ENCODE measurements at places on chromosomes 3 and 15.

- no peak overlapping the region for H3K4me3 ChIP-seq
- no peaks in the 10 kb centered on the region for H3K27me3 ChIP-seq
- H3K36me3 ChIP-seq, result no peaks in the 10 kb centered on the region
Observed at GRCh38 chr3:13728487-13728886, 151.4 kb downstream of the WNT7A start.

DNA sequence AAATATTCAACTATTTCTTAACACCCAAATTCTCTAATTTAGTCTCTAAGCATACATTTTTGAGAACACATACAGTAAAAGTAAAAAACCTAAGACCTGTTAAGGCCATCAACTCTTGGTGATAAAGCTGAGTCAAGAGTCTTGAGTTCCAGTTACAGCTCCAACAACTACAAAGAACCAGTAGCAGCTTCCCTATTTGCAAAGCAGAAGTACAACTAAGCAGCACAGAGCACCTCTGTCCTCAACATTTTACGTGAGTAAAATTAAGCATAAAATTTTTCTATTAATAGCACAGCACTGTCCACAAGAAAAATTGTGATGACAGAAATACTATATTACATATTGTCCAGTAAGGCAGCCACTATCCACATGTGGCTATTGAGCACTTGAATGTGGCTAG lies 4.4 kb downstream of the PCOLCE2 start:
- H3K4me3 ChIP-seq, result no peak overlapping the region
- DNase-seq, result no peak
- no peaks in the 10 kb centered on the region for H3K27me3 ChIP-seq
- peaks cover 14% of the 10 kb centered on the region for H3K36me3 ChIP-seq
- H3K4me1 ChIP-seq, result peaks cover 8% of the 10 kb centered on the region
- H3K27ac ChIP-seq, result no peak overlapping the region

GRCh38 chr3:115551016-115551415 lies 72.3 kb upstream of the GAP43 start:
- no peaks in the 10 kb centered on the region for H3K4me1 ChIP-seq
- H3K36me3 ChIP-seq, result no peaks in the 10 kb centered on the region
- peaks cover 5% of the 10 kb centered on the region for H3K27me3 ChIP-seq
- no peak overlapping the region for H3K4me3 ChIP-seq

- no peaks in the 10 kb centered on the region for H3K36me3 ChIP-seq
- no peak overlapping the region for H3K27ac ChIP-seq
- no peak for DNase-seq
- H3K4me3 ChIP-seq, result no peak overlapping the region
- H3K27me3 ChIP-seq, result no peaks in the 10 kb centered on the region
Observed at GRCh38 chr3:191682961-191683360, 222.0 kb downstream of the PYDC2 start.

GRCh38 chr15:65819563-65819960 lies 27.5 kb upstream of the DENND4A start:
- no peaks in the 10 kb centered on the region for H3K36me3 ChIP-seq
- no peak overlapping the region for H3K27ac ChIP-seq
- DNase-seq, result peak; percentile 84
- no peaks in the 10 kb centered on the region for H3K27me3 ChIP-seq
- H3K4me1 ChIP-seq, result no peaks in the 10 kb centered on the region
- no peak overlapping the region for H3K4me3 ChIP-seq

- no peaks in the 10 kb centered on the region for H3K36me3 ChIP-seq
- DNase-seq, result no peak
- H3K4me3 ChIP-seq, result no peak overlapping the region
- H3K4me1 ChIP-seq, result no peaks in the 10 kb centered on the region
- H3K27me3 ChIP-seq, result no peaks in the 10 kb centered on the region
Observed at GRCh38 chr15:100448481-100448880, 80.3 kb downstream of the CERS3 start.

- H3K36me3 ChIP-seq, result no peaks in the 10 kb centered on the region
- no peak overlapping the region for H3K27ac ChIP-seq
- DNase-seq, result peak; percentile 33
- no peaks in the 10 kb centered on the region for H3K27me3 ChIP-seq
Observed at GRCh38 chr3:149454746-149455145, 19.8 kb upstream of the TM4SF4 start.

GRCh38 chr3:111601810-111602209 lies 6.7 kb upstream of the ZBED2 start:
- H3K27ac ChIP-seq, result no peak overlapping the region
- H3K4me1 ChIP-seq, result peaks cover 1% of the 10 kb centered on the region
- no peaks in the 10 kb centered on the region for H3K36me3 ChIP-seq
- no peak overlapping the region for H3K4me3 ChIP-seq

DNA sequence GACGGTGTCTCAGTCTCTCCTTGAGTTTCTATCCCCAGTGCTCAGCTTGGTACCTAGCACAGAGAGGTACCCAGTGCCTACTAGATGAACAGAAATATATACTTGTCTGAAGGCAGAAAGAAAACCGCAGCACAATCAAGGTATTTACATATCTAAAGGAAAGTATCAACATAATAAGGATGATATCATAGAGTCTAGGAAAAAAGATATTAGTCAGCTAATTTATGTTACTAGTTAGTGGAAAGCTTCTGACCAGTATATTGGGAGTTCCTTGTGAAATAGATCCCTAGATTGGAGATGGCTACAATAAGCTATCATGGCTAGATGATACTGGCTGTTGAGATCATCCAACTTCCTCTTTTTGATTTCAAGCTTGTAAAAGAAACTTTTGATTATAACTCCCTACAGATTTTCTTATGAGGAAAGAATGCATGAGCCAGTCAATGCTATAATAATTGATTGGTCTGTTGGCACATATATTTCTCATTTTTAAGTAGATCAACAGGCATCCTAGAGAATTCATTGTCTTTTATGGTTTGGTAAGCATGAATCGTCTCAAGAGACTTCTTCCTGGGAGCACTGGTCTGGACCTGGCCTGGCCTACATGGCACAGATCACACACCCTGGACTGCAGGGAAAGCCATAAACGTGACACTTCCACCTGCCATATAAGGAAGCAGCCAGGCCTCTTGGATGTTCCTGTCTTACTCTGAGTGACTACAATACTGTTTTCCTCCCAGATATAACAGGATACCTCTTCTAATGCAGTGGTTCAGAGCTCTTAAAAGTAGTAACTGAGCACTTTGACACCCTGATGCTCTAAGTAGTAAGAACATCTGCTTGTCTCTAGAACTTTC lies 60.7 kb downstream of the IMPG2 start:
- H3K36me3 ChIP-seq, result no peaks in the 10 kb centered on the region
- H3K27me3 ChIP-seq, result no peaks in the 10 kb centered on the region
- no peak overlapping the region for H3K4me3 ChIP-seq
- no peak overlapping the region for H3K27ac ChIP-seq
- no peak for DNase-seq

GRCh38 chr15:87213626-87214025 lies 1042.9 kb downstream of the NTRK3 start:
- no peak for DNase-seq
- no peaks in the 10 kb centered on the region for H3K36me3 ChIP-seq
- H3K27ac ChIP-seq, result no peak overlapping the region
- H3K27me3 ChIP-seq, result no peaks in the 10 kb centered on the region

DNA sequence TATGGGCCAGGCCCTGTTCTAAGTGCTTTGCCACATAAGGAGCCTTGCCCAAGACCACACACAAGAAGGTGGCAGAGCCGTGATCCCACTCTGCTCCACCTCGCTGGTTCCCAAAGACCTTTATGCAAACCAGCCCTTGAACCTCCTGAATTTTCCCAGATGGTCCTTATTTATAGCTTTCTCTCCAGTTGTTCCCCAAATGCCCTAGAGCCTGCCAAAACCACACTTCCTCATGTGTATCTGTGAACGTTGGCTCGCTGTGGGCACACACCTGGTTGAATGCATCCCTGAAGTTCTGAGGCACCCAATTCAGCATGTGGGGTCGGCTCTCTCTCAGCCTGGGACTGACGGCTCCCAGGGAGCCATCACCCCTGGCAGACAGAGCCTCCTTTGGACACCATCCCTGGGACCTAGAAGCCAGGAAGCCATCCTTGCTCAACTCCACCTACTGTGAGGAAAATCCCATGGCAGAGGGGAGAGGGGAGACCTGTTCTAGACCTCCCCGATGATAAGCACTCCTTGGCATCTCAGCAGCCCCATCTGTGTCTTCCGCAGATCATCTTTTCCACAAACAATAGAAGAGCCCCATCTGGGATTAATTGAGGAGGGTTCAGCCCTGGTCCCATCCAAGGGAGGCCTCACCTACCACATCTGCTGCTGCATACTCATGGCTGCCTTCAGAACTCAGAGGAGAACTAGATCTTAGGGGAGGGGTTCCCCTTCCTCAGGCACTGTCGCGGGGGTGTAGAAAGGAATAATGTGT lies 42.3 kb upstream of the LIMD1 start:
- no peaks in the 10 kb centered on the region for H3K27me3 ChIP-seq
- DNase-seq, result no peak
- peak overlapping the region; percentile 5 for H3K4me3 ChIP-seq
- H3K4me1 ChIP-seq, result peaks cover 55% of the 10 kb centered on the region
- peak overlapping the region; percentile 77 for H3K27ac ChIP-seq
- H3K36me3 ChIP-seq, result no peaks in the 10 kb centered on the region

DNA sequence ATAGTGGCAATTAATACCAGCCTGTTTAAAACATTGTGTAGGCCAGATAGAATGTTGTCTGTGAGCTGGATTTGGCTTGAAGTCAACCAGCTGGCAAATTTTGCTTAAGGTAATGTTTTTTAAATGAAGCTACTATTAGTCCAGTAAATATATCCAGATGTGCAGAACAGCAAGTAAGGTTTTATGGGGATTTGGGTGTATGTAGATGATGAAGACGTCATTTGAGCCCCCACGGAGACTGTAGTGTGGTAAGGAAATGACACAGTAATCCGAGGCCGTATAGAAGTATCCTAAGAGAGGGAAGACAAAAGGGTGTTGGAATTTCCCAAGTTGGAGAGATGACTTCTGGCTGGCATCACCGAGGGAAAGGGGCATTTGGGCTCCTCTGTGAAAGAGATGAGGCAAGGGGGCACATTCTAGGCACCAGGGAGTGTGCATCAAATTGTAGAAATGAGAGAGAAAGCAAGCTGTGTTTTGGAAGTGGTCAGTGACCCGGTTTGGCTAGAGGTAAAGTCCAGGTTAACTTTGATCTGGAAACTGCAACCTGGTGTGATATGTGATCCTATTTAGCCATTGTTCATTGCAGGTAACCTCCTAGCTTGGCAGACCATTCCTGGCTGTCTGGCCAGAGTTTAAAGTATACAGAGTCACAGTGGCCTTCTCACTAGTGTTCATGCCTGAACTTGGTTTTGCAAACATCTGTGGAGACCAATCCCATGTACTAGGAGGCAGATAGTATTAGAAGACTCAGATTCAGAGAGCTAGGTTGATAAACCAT lies 104.2 kb downstream of the ITPR1 start:
- DNase-seq, result no peak
- H3K4me3 ChIP-seq, result no peak overlapping the region
- H3K4me1 ChIP-seq, result no peaks in the 10 kb centered on the region

DNA sequence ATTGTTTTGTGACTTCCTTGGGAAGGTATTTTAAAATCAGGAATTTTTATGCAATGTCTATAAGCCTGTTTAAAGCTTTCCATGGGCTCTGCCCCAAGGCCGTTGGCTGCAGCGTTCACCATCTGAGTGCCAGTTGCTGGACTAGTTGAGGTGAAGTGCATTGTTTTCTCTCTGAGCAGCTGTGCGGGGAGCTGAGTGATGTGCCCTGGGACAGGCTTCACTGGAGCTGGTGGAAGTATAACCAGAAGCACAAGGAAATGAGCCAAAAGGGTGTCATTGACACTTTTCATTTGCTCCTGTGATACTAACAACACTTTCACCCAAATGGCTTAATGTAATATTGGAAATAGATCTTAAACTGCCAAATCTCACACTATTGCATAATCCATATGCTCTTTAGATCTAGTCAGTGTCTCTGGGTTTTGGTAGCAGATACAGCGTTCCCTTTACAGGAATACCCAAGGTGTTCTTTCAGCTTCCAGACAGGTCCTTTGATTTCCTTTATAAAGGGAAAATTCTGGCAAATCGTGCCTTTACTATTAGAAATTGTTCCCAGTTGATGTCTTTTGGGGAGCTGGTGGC lies 29.2 kb downstream of the APH1B start:
- H3K4me1 ChIP-seq, result peaks cover 12% of the 10 kb centered on the region
- peaks cover 15% of the 10 kb centered on the region for H3K36me3 ChIP-seq
- H3K4me3 ChIP-seq, result no peak overlapping the region
- no peak for DNase-seq
- H3K27me3 ChIP-seq, result no peaks in the 10 kb centered on the region

GRCh38 chr15:85625856-85626255 lies 168.9 kb downstream of the KLHL25 start:
- peak; percentile 90 for DNase-seq
- H3K27ac ChIP-seq, result no peak overlapping the region
- no peaks in the 10 kb centered on the region for H3K36me3 ChIP-seq
- H3K27me3 ChIP-seq, result no peaks in the 10 kb centered on the region
- no peak overlapping the region for H3K4me3 ChIP-seq

DNA sequence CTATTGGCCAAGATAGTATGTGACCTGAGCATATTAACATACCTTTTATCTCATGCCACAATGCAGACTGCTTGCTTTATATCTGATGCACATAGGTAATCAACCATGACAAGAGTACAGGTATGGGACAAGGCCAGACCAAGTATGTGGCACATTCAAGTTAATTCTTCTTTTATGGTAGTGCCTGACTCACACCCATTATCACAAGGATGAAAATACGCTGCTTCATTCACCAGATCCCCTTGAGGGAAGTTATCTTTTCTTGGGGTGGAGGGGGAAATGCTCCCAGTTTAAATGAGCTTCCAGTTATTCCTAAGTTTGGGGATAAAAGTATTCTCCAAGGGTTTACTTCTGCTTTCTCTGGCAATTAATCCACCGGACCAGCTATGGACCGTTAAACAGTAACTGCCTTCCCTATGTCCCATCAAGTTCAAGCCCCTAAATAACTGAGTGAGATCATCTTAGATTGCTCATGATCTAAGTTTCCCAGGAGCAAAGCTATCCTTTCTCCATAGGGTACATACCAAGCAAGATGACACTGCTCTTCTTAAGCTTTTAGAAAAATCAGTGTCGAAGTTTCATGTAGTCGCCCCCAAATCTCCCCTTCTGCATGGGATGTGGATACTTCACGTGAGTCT lies 1.9 kb downstream of the COL8A1 start:
- peak overlapping the region; percentile 28 for H3K4me3 ChIP-seq
- DNase-seq, result peak; percentile 61
- H3K27me3 ChIP-seq, result no peaks in the 10 kb centered on the region
- no peaks in the 10 kb centered on the region for H3K36me3 ChIP-seq

DNA sequence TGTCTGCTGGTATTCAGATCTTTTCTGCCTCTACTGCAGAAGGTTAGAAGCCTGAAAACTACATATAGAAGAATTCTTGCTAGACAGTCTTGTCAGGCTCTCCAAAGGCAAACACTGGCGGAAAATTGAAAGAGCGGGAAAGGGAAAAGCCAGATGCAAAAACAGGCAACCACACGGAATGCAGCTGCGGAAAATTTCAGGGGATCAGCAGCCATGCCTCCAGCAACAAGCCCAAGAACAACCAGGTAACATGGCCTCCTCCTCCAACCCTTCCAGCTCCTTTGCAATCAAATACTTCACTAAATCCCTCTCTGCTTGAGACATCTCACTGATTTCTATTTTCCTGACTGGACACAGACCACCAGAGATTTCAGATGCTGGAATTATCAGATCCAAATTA lies 9.6 kb downstream of the UBP1 start:
- H3K27ac ChIP-seq, result no peak overlapping the region
- H3K4me3 ChIP-seq, result no peak overlapping the region
- peaks cover 9% of the 10 kb centered on the region for H3K4me1 ChIP-seq
- no peak for DNase-seq
- H3K36me3 ChIP-seq, result peaks cover 3% of the 10 kb centered on the region

GRCh38 chr3:159432682-159433340 lies 555.8 kb upstream of the IL12A start:
- H3K4me3 ChIP-seq, result no peak overlapping the region
- peaks cover 6% of the 10 kb centered on the region for H3K27me3 ChIP-seq
- DNase-seq, result no peak

Data from mesenchymal stem cell (in vitro differentiated cells and primary cell).